ENCODE measurements at places on chromosomes 1 and 21. TPM values are rescaled to one million over a fixed set of nuclear protein-coding genes. Genes with fewer than 3 reads are reported as not detected.

The RAP1GAP gene
- polyA plus RNA-seq = not detected

The FMO1 gene
- polyA plus RNA-seq = not detected

The CHAF1B gene
- 0.19 TPM for polyA plus RNA-seq

The CLDN8 gene
- not detected for polyA plus RNA-seq

GRCh38 chr1:211515090-211516023 lies 23.4 kb upstream of the RD3 start:
- DNase-seq = peak; percentile 59

- DNase-seq = no peak
Observed at GRCh38 chr1:155125946-155126555, 1.6 kb upstream of the EFNA1 start.

DNA sequence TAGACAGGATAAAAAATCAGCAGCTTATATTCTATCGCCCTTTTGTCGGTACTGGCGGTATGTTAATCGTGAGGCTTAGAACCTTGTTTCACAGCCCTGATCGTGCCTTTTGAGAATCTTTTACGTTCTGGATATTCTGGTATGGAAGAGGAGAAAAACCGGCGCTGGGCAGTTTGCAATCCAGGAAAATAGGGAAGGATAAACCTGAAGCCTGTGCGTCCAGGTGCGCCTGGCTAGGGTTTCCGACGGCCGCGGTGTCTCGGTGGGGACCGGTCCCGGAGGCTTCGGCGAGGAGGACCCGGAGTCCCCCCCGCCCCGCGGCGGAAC lies 258 bp upstream of the SYPL2 start:
- no peak for DNase-seq

DNA sequence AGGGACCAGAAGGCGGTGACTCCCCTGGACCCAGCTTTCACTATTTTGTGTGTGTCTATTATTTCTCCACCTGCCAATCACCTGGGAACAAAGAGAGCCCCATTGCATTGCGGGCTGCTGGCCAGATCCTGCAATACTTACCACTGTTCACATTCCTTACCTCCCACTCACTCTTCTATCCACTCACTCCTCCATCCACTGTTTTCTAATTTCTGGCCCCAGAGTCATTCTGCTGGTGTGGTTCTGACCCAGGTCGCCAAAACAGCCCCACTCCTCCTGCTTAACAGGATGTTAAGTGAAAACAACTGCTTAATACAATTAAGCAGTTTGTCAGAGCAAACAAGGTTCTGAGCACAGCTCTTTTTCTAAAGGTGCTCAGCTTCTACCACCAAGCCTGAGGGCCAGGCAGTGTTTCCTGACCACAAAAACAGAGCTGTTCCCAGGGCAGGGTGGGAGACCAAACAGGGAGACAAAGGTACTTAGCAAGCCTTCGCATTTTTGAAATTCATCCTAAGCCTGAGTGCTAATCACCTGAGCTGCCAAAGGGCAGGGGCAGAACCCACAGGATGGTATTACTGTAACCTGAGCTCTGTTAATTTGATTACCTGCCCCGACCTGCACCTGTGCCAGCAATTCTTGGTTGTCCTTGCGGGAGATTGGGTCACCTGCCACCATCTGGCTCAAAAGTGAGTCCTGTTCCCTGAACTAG lies 38.5 kb upstream of the EFCAB14 start:
- no peak for DNase-seq

DNA sequence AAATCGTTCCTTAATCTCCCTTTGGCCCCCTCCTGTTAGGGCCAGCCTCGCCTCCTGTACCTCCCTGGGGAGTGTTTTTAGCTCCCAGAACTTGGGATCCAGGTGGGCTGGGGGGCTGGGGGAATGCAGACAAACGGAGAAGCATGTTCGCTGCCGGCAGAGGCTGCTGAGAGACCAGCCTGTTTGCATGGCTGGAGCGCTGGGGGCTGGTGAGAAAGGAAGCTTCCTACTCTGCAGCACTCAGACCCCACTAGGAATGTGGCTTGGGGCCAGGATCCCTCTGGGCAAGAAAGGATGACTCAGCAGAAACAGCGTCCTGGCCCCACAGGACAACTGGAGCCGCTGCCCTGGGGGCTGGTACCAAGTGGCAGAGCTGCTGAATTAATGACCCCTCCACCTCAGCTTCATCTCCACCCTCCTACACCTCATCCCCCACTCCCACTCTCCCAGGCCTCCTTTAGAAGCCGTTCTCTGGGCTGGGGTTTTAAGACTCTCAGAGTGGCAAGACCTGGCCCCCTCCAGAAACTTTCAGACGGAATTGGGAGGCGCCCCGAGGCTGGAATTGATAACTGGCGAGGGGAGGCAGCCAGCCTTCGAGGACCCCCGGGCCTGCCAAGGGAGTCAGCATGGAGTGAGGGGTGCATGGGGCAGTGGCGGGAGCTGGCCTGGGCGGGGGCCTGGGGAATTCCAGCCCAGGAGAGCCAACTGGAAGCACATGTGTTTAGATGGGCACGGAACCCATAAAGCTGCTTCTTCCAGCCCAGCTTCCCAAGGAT lies 28.5 kb upstream of the EPS8L3 start:
- peak; percentile 32 for DNase-seq

DNA sequence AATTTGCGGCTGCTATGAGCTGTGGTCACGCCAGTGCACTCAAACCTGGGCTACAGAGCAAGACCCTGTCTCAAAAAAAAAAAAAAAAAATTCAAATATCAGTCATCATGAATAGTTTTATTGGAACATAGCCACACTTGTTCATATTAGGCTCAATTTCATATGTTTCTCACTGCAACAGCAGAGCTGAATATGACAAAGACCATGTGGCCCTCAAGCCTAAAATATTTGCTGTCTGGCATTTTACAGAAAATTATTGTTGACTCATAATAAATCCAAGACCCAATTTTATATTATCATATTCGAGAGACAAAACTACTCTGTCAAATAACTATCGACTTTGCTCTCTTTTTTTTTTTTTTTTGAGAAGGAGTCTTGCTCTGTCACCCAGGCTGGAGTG lies 11.0 kb downstream of the BECN2 start:
- DNase-seq = no peak

GRCh38 chr1:200154069-200154767 lies 126.7 kb downstream of the NR5A2 start:
- no peak for DNase-seq

GRCh38 chr1:198656500-198656932 lies 17.7 kb downstream of the PTPRC start:
- DNase-seq = peak; percentile 86

- no peak for DNase-seq
Observed at GRCh38 chr1:82323144-82323841, 522.6 kb downstream of the ADGRL2 start.

DNA sequence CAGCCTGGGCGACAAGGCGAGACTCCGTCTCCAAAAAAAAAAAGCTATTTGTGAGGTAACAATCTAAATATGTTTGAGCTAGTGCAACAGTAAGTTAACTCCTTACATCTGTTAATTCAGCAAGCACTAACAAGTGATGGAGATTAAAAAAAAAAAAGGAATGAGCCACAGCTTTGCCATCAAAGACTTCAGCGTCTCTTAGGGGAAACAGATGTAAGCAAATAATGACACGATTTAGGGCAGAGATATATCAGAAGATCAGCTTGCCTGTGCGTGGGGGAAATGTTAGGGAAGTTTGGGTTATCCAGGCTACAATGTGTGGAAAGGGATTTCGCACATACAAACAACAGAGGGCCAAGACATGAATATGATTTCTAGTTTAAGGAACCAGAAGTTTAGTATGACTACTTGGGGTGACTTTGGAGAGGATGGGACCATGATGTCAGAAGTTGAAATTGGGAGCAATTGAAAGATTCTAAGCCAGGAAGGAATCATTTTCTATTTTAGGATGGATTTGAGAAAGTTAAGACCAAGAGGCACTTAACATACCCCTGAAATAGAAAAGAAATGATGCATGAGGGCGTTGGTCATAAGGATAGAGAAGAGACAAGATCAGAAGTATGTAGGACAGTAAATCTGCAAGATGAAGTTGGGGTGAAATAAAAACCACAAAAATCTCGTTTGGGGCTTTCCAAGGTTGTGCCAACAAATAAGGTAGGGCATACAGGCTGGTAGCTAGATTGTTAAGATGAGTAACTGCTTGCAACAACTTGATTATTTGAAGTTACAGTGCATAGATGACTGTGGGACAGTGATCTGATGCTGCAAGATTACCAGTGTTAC lies 2.4 kb upstream of the BRWD1 start:
- peak; percentile 42 for DNase-seq

All from CD14-positive monocyte (primary cell).